ENCODE measurements at places on chromosomes 16 and 17. TPM values are rescaled to one million over a fixed set of nuclear protein-coding genes. Genes with fewer than 3 reads are reported as not detected.

TNP2 gene
- polyA plus RNA-seq = not detected

ANKFN1 gene
- not detected for polyA plus RNA-seq

RSAD1 gene
- 16.5 TPM for polyA plus RNA-seq

PPY gene
- not detected for polyA plus RNA-seq

LGALS9B gene
- not detected for polyA plus RNA-seq

KRT20 gene
- polyA plus RNA-seq = not detected

LITAFD gene
- polyA plus RNA-seq = not detected
